Esophagus muscularis mucosa (tissue), 4 donors: ENCODE measurements at places on chromosomes 11 and 22. TPM values are rescaled to one million over a fixed set of nuclear protein-coding genes. Genes with fewer than 3 reads are reported as not detected.

UCP2 gene
- total RNA-seq, result 24.2 TPM

FAM83F gene
- 0.42 TPM for total RNA-seq

POLDIP3 gene
- 42.7 TPM for total RNA-seq

KIF18A gene
- total RNA-seq, result 0.23 TPM

TXNRD2 gene
- total RNA-seq, result 27.2 TPM

ADM2 gene
- not detected for total RNA-seq

RASSF10 gene
- 0.19 TPM for total RNA-seq

CNTF gene
- total RNA-seq, result 2.1 TPM

SCGB1C1 gene
- total RNA-seq, result not detected

DNAJB7 gene
- not detected for total RNA-seq

DNA sequence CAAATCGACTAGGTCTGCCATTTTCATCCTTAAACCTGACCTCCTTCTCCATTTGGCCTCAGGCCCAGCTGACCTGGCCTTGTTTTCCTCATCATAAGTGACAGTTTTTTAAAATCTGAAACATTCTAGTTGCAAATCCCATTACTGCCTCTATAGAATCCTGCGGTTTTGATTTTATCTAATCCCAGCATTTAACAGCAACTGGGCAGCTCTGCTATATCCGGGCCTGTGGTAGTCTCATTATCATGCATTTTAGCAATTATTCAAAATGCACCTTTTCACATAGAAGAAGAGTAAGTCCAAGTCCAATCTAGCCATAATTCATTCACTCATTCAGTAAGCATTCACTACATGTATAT lies 28.6 kb upstream of the BIRC3 start:
- no peaks in the 10 kb centered on the region for H3K36me3 ChIP-seq
- H3K4me1 ChIP-seq, result peaks cover 24% of the 10 kb centered on the region
- H3K4me3 ChIP-seq, result no peak overlapping the region
- no peak for DNase-seq
- no peak overlapping the region for H3K27ac ChIP-seq
- H3K27me3 ChIP-seq, result no peaks in the 10 kb centered on the region

DNA sequence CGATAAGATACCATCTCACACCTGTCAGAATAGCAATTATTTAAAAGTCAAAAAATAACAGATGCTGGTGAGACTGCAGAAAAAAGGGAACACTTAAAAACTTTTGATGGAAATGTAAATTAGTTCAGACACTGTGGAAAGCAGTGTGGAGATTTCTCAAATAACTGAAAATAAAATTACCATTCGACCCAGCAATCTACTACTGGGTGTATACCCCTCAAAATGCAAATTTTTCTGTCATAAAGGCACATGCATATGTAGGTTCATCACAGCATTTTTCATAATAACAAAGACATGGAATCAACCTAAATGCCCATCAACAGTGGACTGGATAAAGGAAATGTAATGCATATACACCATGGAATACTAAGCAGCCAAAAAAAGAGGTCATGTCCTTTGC lies 10.5 kb downstream of the SLC22A9 start:
- H3K27me3 ChIP-seq, result no peaks in the 10 kb centered on the region
- H3K27ac ChIP-seq, result no peak overlapping the region

DNA sequence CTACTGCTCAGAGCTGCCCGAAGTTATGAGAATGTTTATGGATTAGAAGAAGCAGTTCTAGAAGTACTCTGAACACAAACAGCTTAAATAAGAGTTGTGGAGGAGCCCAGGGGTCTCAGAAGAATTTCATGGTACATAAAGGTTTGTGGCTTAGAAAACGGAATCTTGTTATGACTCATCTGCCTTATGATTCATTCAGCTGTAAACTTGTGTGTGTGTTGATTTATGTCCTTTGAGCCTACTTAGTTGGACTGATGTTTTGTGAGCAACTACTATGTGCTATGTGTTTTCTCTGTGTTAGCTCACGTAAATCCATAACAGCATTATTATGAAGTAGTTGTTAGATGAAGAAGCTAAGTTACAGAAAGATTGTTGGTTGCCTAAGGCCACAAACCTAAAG lies 203.7 kb downstream of the PGR start:
- no peak for DNase-seq
- H3K36me3 ChIP-seq, result no peaks in the 10 kb centered on the region
- no peak overlapping the region for H3K27ac ChIP-seq
- H3K27me3 ChIP-seq, result no peaks in the 10 kb centered on the region
- H3K4me3 ChIP-seq, result no peak overlapping the region

DNA sequence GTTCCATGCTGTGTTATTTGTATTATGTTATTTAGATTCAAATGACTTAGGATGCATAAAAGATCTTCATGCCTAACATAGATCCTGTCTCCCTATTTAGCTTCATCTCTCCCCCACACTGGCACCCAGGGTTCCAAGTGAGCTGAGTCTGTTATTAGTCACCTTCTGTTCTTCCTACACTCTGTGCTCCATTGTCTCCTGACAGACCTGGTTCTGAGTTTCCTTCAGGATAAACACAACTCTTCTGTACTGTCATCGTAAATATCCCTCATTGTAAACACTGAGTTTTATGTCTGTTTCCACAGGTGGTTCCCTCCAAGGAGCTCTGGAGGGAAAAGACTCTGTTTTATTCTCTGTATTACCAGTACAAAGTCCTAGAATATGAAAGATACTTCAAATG lies 8.7 kb downstream of the MMP26 start:
- H3K27me3 ChIP-seq, result no peaks in the 10 kb centered on the region
- no peaks in the 10 kb centered on the region for H3K36me3 ChIP-seq
- no peak overlapping the region for H3K27ac ChIP-seq
- H3K4me1 ChIP-seq, result no peaks in the 10 kb centered on the region
- no peak overlapping the region for H3K4me3 ChIP-seq

DNA sequence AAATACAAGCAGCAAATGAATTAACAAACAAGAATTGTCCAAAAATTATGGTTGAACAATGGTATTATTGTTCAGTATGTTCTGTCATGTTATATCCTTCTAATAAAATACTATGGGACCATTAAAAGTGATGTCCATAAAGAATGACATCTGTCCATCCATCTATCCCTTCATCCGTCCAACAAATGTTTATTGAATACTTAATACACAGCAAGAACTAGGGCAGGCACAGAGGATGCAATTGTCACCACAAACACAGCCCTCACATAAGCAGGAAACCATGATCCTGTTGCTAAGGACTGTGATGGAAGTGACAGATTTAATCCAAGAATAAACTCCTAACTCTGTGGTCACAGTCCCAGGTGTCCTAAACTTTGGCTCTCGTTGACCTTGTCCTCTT lies 20.7 kb upstream of the B3GAT1 start:
- no peak overlapping the region for H3K4me3 ChIP-seq

- no peak overlapping the region for H3K27ac ChIP-seq
- no peaks in the 10 kb centered on the region for H3K27me3 ChIP-seq
- H3K36me3 ChIP-seq, result no peaks in the 10 kb centered on the region
- no peak for DNase-seq
- H3K4me1 ChIP-seq, result no peaks in the 10 kb centered on the region
- H3K4me3 ChIP-seq, result no peak overlapping the region
Measured at GRCh38 chr11:15367695-15368094, 253.0 kb downstream of the INSC start.

GRCh38 chr11:45665206-45665932 lies at the start of gene CHST1:
CHST1 (minus strand) TSS chr11:45665622; CDS start chr11:45650923, 14,699 bp downstream.
- DNase-seq, result no peak
- peaks cover 41% of the 10 kb centered on the region for H3K4me1 ChIP-seq
- H3K4me3 ChIP-seq, result peak within 1 kb of the TSS; percentile 78
- H3K27ac ChIP-seq, result peak within 1 kb of the TSS; percentile 52
- no peaks in the 10 kb centered on the region for H3K27me3 ChIP-seq

GRCh38 chr22:42388130-42388797 lies 43.9 kb downstream of the NFAM1 start:
- H3K36me3 ChIP-seq, result no peaks in the 10 kb centered on the region
- H3K27me3 ChIP-seq, result no peaks in the 10 kb centered on the region
- DNase-seq, result no peak
- no peak overlapping the region for H3K27ac ChIP-seq

- peak overlapping the region; percentile 75 for H3K27ac ChIP-seq
- H3K36me3 ChIP-seq, result no peaks in the 10 kb centered on the region
- peak; percentile 92 for DNase-seq
- H3K4me1 ChIP-seq, result peaks cover 70% of the 10 kb centered on the region
- H3K27me3 ChIP-seq, result no peaks in the 10 kb centered on the region
- peak overlapping the region; percentile 71 for H3K4me3 ChIP-seq
Measured at GRCh38 chr11:11620921-11621572, 758 bp downstream of the GALNT18 start.

GRCh38 chr11:68373815-68374501 lies 61.6 kb downstream of the LRP5 start:
- no peaks in the 10 kb centered on the region for H3K27me3 ChIP-seq
- H3K27ac ChIP-seq, result peak overlapping the region; percentile 91
- DNase-seq, result no peak
- H3K4me3 ChIP-seq, result peak overlapping the region; percentile 34
- peaks cover 96% of the 10 kb centered on the region for H3K4me1 ChIP-seq

DNA sequence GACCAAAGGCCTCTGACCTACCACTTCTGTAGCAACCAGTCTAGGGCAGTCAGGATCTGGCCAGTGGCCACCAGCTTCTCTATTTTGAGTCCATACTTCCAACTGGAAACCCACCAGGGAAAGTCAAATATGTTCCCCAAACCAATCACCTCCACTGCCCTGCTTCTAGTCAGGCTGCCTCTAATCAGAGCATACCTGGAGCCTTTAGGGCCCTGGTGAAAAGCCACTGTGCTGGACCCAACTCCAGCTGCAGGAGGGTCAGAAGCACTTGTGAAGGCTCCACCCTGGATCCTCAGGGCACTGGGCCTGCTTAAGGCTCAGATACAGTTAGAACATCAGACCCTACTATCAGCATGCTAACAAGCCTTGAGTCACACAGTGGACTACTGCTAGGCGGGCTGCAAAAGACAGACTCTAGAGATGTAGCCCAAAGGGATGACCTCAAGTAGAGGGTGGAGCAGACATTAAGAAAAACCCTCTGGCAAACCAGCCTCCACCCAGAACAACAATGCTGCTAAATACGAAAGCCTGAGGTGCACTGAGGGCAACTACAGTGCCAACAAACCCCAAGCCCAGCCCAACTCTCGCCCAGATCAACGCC lies 69.2 kb downstream of the DGCR2 start:
- H3K27ac ChIP-seq, result no peak overlapping the region
- DNase-seq, result no peak
- H3K4me3 ChIP-seq, result no peak overlapping the region

DNA sequence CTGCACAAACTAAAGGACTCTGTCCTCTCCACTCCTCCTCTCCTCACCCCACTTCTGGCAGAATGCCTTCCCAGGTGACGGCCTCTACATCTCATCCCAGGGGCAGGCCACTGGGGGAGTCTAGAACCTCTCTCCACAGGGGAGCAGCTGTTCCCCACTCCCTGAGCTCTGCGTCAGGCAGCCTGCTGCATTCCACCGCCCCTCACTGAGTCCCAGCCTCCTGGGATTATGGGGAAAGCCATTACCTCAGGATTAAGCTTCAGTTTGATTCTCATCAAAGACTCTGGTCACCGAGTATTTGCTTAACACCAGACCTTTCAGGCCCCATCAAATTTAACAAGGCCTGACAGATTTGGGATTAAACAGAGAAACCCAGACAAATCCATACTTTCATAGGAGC lies 405.9 kb downstream of the NXPE2 start:
- H3K36me3 ChIP-seq, result no peaks in the 10 kb centered on the region
- no peak overlapping the region for H3K4me3 ChIP-seq
- H3K27me3 ChIP-seq, result no peaks in the 10 kb centered on the region
- H3K27ac ChIP-seq, result no peak overlapping the region

DNA sequence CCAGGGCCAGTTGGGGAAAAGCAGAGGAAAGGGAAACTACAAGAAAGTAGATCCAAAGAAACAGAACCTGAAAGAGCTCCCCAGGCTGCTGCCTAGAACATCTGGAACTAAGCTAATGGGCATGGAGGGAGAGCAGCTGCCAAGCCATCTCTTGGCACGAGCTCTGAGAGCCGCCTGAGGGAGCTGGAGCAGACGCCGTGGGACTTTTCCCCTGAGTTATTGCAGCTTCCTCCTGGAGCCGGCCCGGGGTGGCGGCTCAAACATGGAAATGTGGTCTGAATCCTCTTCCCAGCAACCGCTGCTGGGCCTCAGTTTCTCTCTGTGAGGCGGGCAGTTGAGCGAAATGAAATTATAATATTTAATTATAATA lies 41.8 kb downstream of the LIF start:
- peak overlapping the region; percentile 48 for H3K27ac ChIP-seq
- no peaks in the 10 kb centered on the region for H3K27me3 ChIP-seq
- DNase-seq, result no peak
- H3K4me1 ChIP-seq, result peaks cover 40% of the 10 kb centered on the region
- no peaks in the 10 kb centered on the region for H3K36me3 ChIP-seq

DNA sequence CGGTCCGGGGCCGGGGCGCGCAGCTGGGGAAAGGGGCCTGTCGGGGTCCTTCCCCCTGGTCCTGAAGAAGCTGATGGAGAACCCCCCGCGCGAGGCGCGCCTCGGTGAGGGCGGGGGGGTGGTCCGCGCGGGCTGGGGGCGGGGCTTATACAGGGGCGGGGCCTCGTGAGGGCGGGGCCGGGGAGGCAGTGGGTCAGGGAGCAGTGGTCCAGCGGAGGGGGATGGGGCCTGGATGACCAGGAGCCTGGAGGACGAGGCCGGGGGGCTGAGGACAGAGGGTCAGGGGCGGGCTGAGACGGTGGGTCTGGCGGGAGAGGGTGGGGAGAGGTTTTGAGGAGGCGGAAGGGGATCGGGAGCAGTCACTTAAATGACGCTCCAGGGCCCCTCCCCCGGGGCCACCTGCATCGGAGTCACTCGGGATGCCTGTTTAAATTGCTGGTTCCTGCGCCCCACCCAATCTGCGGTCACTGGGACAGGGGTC lies 396 bp downstream of the TEF start:
- H3K4me3 ChIP-seq, result peak overlapping the region; percentile 85
- no peaks in the 10 kb centered on the region for H3K27me3 ChIP-seq
- H3K4me1 ChIP-seq, result peaks cover 56% of the 10 kb centered on the region
- peak; percentile 96 for DNase-seq
- H3K36me3 ChIP-seq, result no peaks in the 10 kb centered on the region
- peak overlapping the region; percentile 99 for H3K27ac ChIP-seq

DNA sequence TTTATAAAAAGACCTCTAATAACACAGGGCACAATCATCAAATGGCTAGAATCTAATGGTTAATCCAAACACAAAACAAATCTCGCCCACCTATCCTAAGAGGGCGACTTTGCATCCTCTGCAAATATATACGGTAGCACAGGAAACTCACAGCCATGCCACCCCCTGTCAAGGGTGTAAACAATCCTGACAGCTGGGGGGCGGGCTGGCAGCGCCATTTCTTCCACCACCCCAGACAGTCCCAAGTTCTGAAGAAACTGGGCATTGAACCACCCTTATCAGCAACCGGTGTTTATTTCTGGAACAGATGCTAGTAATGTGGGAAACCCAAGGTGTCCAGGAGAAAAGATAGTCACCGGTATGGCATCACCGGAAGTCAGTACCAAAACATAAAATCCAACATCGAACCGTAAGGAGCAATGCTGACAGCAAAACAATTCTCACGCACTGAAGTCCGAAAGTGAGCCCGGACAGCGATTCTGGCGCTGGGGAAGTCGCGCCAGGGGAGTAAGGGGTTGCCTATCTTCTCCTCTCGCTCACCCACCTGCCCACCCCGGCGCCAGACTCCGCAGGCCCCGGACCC lies 825 bp downstream of the FBXO3 start:
- H3K4me3 ChIP-seq, result peak overlapping the region; percentile 84
- DNase-seq, result no peak
- no peaks in the 10 kb centered on the region for H3K27me3 ChIP-seq
- peaks cover 59% of the 10 kb centered on the region for H3K4me1 ChIP-seq
- H3K36me3 ChIP-seq, result peaks cover 9% of the 10 kb centered on the region
- peak overlapping the region; percentile 88 for H3K27ac ChIP-seq
